ENCODE measurements at places on chromosomes 4 and X. TPM values are rescaled to one million over a fixed set of nuclear protein-coding genes. Genes with fewer than 3 reads are reported as not detected.

- DNase-seq = no peak
Observed at GRCh38 chrX:111387470-111388070, 24.4 kb downstream of the DCX start.

DNA sequence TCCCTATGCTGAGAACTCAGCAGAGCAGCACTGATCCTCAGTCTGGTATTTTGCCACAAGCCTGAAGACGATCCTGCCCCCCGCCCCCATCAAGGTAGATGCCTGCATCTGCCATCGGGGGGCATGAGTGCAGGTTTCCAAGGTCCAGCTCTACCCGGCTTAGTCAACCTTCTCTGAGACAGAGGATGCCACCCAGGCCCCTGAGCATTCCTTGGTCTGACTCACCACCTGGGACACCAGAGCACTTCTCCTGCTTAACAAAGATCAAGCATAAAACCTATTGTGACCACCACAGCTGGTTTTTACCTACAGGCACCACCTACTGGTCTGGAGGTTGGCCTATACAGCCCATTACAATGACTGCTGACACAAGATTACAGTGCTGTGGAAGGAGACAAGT, 1168.1 kb downstream of the PCDH19 start:
- no peak for DNase-seq

- DNase-seq = peak; percentile 73
Observed at GRCh38 chr4:112523764-112524505, 8.0 kb upstream of the NEUROG2 start.

- DNase-seq = no peak
Observed at GRCh38 chrX:123665197-123665596, 67.7 kb downstream of the THOC2 start.

DNA sequence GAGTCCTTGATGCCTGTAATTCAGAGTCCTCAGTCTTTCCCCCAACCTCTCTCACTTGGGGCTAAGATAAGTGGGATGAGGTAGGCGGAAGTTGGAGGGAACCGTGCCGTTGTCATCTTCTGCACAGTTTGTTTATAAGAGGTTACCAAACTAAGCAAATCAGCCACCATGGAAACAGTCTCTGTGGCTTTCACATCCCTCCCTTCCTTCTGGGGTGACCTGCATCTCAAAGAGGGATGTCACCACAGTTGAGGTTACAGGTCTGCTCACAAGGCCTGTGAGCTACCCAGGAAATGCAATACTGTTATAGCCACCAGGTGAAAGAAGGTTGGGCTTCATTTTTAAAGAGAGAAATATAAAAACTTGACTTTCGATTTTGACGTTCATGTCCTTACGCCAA, 26.3 kb downstream of the RTL5 start:
- no peak for DNase-seq

DNA sequence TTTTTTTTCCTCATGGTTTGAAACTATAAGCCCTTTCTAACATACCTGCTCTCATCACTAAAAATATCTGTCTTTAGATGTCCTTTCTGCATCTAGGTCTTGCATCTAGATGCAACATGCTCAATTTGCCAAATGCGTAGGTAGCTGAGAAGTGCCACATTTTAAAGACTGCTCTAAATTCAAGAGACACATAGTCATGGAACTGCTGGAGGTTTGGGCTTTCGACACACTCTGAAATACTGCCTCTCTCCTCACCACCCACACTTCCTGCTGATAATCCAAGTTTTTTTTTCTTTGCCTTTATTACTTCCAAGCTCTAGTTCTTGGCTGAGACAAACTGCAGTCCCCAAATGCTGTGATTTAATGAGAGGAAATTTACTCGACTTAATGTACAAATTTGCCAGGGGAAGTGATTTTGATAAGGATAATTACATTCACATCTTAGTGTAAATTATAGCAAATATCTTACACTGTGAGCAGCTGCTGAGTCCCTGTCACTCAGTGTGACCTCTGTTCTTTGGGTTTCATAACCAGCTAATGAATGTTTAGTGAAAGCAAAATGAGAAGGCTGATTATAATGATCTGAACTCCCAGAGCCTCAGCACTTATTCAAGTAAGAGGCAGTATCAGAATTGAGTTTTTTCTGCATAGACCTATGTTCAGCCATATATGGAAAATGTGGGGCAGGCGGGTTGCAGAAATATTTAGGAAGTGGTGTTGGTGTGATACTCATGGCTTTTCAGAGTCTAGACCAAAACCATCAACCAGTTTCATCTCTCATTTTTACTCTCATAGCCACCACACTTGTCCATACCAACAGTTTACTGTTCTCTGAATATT, 31.3 kb downstream of the DRD5 start:
- no peak for DNase-seq

GRCh38 chrX:19372170-19372546, 28.4 kb downstream of the PDHA1 start:
- peak; percentile 67 for DNase-seq

DNA sequence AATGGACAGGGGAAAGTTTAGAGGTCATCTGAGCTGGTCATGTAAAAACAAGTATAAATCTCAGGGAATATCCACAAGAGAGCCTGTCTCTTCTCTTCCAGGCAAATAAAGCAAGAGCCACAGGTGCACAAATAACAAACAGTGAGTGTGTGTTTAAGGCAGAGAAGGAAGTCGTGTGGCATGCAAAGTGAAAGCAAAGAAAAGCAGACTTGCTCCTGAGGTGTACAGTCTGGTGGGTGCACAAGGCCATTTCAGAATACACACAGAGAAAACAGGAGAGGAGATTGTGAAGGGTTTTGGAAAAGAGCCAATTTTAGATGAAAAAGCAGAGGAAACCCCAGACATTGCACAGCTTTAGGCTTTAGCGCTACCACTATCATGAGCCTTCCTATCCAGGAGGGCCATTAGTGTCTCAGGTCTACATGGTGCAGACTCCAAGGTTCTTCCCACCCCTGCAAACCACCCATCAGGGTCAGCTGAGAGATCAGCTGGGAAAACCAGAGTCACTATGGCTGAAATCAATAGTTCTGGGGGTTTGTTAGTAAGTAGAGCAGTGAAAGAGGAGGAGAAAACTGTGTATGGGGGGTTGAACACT, 355.8 kb downstream of the KLHL4 start:
- no peak for DNase-seq

DNA sequence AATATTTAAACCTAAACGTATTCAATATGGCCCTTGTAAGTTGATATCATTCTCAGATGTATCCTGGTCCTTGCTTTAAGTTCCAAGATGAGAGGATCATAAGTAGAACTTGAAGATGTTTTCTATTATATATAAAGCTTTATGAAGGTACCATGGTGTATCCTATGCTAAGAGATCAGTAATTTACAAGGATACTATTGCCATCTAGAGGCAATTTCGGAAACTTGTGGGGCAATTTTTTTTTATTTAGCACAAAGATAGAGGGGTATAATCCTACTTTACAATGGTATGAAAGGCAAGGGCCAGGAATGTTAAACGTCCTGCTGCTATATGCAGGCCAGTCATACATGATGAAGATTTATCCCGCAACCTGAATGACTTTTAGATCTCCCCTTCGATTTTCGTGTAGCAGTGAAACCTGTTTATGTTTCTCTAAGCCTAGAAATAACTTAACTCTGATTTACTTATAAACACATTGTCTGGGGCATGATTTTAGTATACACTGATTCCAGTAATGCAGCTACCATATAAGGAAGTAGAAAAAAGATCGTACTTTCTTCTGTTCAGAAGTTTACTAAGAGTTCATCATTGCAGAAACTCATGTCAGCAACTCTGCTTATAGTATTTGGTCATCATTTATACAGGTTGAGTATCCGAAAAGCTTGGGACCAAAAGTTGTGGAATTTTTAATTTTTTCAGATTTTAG, 2.6 kb downstream of the SLC25A31 start:
- DNase-seq = no peak

DNA sequence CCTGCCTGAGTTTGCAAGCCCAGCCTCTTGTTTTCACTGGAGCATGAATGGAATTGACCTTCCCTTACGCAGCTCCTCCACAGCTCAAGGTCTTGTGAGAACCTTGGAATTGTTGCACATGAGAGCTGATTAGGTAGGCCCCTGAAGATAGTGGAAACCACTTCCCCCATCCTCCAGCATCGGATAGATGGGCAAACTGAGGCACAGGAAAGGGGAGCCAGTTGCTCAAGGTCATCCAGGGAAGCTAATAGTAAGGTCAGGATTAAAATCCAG, 27.2 kb downstream of the PJA1 start:
- no peak for DNase-seq

DNA sequence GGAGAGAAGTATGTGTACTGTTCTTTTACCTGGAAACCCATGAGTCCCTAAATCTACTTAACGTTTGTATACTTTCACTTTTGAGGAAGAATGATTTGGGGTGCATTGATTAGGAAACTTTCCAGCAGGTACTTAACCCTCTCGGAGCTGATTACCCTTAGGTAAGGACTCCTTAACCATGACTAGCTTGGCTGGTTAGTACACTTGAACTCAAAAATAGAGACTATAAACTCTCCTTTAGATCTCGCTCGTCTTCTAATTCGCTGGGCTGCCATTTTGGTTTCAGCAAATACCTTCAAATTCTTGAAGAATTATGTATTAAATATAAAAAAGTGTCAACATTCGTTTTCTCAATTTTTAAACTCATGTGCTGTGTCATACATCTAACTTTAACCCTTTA, 2.0 kb downstream of the USP9X start:
- no peak for DNase-seq

GRCh38 chr4:164779080-164779479, 25.1 kb downstream of the SMIM31 start:
- DNase-seq = no peak

The NXF2 gene
- total RNA-seq = not detected
